ENCODE measurements at places on chromosomes 2 and 18. TPM values are rescaled to one million over a fixed set of nuclear protein-coding genes. Genes with fewer than 3 reads are reported as not detected.
A peak's percentile ranks its signal among the peaks of the same experiment; 100 is the strongest.

The DSC2 gene
- total RNA-seq: 24.5 TPM

The ERICH2 gene
- total RNA-seq: 0.82 TPM

DNA sequence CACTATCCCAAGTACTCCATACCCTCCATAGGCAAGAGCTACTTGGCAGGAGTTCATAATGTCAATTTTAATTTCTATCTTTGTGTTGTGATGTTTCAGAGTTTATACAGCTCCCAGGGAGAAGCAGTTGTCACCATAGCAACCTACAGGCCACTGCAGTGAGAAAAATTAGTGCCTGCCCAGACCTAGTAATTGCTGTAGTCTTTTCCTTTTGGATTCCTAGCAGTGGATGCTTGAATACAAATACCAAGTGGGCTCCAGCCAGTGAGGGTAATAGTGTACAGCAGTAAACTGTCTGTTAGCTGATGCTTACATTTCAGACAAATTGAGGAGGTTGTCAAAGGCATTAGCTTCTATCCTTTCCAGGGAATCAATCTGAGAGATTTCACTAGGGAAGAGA, 26.7 kb downstream of the LHCGR start:
- DNase-seq: no peak

The LIMS2 gene
- total RNA-seq: 173 TPM

GRCh38 chr2:128178650-128179460, 87.9 kb downstream of the UGGT1 start:
- DNase-seq: peak; percentile 42

- DNase-seq: no peak
Observed at GRCh38 chr18:12310762-12311161, 2.7 kb downstream of the TUBB6 start.

- no peak for DNase-seq
Observed at GRCh38 chr2:122543815-122544214, 788.4 kb downstream of the TSN start.

- DNase-seq: no peak
Observed at GRCh38 chr2:172011812-172012575, 12.2 kb downstream of the METAP1D start.

DNA sequence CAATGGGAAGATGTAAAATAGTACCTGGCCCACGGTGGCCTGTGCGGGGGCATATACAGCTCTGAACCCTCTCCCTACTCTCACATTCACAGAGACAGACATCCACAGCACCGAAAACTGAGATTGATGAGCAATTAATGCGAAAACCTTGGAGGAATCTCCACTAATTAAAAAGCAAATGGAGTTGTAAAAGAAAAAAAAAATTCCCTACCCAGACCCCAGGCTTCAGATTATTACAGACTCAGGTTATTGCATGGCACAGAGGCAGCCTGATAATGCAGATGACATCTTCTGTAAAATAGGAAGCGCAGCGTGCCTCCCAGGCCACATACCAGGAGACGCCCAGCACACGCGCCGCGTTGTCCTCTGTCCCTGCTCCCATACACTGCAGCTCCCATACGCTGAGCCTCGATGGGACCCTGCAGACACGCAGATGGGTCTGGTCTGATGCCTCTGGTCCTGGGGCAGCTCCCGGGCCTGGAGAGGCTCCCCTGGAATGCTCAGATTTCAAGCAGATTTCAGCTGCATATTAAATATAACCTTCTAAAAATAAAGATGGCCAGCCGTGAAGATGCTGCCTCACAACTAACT, 496.1 kb upstream of the MYT1L start:
- no peak for DNase-seq

The TSPYL6 gene
- total RNA-seq: 0.08 TPM

All from left ventricle myocardium inferior (tissue), 1 donor.